ENCODE measurements at places on chromosomes 11 and 22. TPM values are rescaled to one million over a fixed set of nuclear protein-coding genes. Genes with fewer than 3 reads are reported as not detected.

Gene F2
- total RNA-seq, result not detected

Gene ZNF214
- 0.44 TPM for total RNA-seq

Gene CRYBA4
- not detected for total RNA-seq

Gene OR4C16
- not detected for total RNA-seq

Gene RFPL1
- total RNA-seq, result not detected

Gene TMEM126B
- total RNA-seq, result 83.6 TPM

- DNase-seq, result no peak
These were observed 2.3 kb downstream of the AP5B1 start for GRCh38 chr11:65778431-65778900.

- DNase-seq, result no peak
These were observed 460 bp downstream of the ZC3H12C start for GRCh38 chr11:110093407-110094297.

DNA sequence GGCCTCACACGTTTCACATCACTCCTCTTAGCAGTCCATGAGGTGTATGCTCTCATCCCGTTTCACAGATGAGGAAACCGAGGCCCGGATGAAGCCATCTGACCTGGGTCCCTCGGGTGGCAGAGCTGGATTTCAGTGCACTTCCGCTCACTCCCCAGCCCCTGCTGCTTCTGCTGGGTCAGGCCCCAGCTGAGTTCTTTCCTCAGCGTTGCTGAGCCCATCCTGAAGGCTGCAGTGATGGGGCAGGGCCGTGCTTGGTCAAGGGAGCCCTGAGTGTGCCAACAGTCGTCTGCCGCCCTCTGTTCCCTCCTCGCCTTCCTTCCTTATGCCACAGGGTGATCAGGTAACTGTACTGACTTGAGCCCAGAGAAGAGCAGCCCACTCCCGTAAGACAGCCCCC, 12.1 kb downstream of the TRMU start:
- no peak for DNase-seq

GRCh38 chr22:30486661-30487115, 14.9 kb upstream of the SEC14L3 start:
- no peak for DNase-seq

GRCh38 chr11:43576803-43577521, 103.6 kb upstream of the HSD17B12 start:
- no peak for DNase-seq

DNA sequence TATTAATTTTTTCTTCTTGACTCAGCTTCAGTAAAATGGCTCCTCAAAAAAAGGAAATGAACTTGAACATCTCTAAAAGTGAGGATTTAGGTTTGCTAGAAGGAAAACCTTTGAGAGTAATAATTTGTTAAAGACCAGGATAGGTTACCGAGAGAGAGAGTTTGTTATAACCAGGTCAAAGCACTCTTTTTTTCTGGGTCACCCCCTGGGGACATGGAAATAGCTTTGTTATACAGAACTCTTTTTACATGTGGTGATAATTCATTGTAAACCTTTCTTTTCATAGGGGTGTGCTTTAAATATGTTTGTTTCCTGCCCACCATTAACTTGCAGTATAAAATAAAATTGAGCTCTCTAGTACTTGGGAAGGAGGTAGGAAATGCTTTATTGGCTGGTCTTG, 47.7 kb downstream of the DNAJC24 start:
- DNase-seq, result no peak

DNA sequence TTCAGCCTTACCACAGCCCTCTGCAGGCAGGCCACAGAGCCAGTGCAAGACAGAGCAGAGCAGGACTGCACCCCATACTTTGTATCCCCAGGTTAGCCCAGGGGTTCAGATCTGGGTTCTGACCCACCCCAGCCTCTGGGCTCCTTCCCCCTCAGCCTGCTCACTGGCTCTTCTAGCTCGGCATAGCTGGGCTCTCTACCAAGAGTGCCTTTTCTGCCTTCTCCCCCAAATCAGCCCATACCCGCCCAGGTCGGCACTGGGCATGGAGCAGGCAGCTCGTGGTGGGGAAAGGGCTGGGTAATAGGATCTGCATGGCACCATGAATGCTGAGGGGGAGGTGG, 8.3 kb downstream of the RELT start:
- DNase-seq, result no peak

DNA sequence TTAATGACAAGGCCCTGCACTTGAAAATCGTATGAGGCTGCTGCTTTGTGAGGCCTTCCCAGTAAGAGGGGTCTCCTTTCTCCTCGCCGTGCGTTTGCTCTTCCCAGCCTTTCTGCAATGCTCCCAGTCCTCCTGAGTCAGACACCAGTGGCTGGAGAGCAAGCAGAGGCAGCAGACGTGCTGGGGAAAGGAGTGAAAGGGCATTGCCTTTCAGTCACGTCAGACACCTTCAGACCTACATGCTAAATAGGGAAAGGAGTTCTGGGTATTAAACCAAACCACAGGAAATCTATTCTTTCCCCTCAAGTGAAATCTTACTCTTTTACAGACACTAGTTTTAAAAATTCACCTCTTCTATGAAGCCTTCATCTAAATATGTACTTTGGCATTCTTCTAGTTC, 274.8 kb downstream of the NTM start:
- no peak for DNase-seq

GRCh38 chr11:117687776-117688175, 109.2 kb downstream of the DSCAML1 start:
- DNase-seq, result no peak

- no peak for DNase-seq
These were observed 41.7 kb downstream of the BRD1 start for GRCh38 chr22:49785841-49786471.

DNA sequence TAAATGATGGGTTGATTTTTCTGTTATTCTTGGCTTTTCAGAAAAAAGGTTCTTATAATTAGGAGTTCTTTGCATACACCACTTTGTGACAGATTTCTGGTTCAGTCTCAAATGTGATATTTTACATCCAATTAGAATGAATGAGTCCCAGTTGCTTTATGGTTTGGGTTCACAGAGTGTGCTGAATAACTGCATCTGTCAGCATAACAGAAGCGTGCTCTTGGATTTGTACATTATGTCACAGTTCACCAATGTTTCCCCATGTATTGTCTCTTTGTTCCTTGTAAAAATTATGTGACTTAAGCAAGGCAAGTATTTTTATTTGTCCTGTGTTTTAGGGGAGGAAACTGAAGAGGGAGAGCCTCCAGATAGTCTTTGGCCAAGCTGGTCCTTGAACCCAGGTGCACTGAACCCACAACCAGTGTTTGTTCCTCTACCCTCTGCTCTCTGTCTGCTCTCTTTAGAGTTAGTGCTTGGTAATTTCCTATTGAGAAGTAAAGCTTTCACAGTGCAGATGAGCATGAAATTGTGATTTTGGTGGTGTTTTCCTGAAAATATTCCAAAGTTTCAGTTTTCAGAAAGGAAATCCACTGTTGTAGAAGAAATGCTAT, 107.5 kb downstream of the TBC1D22A start:
- DNase-seq, result no peak

DNA sequence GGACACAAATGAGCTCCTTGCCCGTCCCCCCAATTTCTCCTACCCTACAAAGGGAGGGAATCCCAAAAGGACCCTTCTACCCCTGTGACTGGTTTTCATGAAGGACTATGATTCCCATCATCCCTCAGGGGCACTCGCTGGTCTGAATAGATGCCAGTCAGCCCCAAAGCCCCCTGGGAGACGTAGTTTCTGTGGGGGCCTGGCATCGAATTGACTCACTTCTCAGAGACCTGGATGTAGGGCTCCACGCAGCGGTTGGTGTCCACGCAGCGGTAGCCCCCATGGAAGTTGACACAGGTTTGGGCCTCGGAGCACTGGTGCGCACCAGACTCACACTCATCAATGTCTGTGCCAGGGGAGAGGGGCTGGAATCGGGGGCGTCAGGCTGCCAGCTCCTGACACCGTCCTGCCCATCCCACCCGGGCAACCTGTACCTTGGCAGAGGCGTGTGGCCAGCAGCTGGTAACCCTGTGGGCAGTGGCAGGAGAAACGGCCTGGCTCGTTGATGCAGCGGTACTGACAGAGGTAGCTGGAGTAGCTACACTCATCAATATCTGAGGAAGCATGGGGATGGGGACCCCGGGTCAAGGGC, 4.4 kb downstream of the EFEMP2 start:
- DNase-seq, result no peak

GRCh38 chr11:123330948-123331347, 99.1 kb upstream of the GRAMD1B start:
- no peak for DNase-seq

DNA sequence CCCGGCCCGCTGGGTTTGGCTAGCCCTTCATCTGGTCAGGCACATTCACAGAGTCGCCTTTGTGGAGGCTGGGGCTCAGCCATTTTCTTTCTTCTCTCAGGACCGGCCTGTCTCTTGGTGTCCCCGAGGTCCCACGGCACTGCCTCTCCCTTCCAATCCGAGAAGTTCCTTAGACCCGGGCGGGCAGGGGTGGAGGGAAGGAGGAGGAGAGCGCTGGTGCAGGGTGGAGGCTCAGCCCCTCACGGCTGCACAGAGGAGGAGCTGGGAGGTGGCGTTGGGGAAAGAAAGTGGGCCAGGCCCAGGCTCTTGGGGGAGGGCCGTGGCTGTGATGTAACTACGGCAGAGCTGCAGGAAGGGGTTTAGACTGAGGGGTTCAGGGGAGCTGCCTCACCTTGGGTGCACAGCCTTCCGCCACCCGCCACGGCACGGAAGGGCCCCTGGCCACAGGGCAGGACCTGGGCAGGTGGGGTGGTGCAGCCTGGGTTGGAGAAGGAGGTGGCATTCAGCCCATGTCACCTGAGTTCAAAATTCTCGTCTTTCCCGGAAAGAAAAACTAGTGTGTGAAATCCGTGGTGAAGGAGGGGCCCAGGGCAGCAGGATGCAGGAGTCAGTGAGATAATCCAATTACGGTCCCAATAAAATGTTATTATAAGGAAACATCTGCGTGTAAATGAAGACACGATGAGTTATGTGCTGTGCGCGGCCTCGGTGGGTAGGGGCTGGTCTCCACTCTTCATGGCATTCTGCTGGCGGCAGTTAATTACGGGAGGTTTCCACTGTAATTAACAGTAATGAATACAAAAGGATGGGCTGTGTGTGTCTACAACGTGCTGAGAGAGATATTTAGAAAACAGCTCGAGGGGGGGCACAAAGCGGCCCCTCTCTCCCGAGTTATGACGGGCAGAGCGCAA, 1.7 kb downstream of the BRSK2 start:
- DNase-seq, result no peak

DNA sequence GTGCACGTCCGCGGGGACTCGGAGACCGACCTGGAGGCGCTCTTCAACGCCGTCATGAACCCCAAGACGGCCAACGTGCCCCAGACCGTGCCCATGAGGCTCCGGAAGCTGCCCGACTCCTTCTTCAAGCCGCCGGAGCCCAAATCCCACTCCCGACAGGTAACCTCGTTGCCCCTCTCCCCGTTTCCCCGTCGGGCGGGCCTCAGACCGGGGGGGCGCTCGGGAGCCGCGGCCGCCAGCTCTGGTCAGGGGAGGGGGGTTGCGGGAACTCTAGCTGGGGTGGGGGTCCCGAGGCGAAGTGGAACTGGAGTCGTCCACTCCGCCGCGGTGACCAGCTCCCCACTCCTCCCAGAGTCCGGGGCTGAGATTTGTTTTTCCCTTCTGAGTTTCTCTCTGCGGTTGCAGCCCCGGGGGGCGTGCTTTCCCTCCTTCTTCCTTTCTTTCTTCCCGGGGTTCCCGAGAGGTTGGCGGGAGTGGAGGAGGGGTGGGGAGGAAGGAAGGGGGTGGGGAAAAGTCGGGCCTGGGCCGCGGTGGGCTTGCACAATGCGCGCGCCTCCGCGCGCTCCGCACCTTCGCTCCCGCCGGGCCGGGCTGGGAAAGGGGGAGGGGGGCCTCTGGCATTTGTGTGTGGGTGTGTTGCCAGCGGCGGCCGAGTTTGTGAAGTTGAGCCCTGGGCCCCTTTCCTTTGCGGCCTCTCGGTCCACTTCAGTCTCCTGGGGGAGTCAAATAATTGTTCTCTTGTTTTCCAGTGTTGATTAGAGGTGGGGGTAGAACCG, 952 bp downstream of the YAP1 start:
- DNase-seq, result no peak

GRCh38 chr22:44600207-44600785, 101.7 kb upstream of the PRR5 start:
- no peak for DNase-seq

- peak; percentile 5 for DNase-seq
These were observed 78.5 kb downstream of the PLEKHA7 start for GRCh38 chr11:16935518-16936302.

GRCh38 chr11:134196756-134197155, 27.0 kb downstream of the NCAPD3 start:
- no peak for DNase-seq

GRCh38 chr11:20707876-20708275, 38.5 kb downstream of the NELL1 start:
- no peak for DNase-seq

GRCh38 chr11:128499613-128500253, 87.6 kb downstream of the ETS1 start:
- no peak for DNase-seq
